Caki2 (cell line): ENCODE measurements at places on chromosomes 2 and 18. TPM values are rescaled to one million over a fixed set of nuclear protein-coding genes. Genes with fewer than 3 reads are reported as not detected.

Gene RAX
- total RNA-seq, result not detected in 2 replicates

Gene TRABD2A
- total RNA-seq, result 0.34 and 2.6 TPM in 2 replicates

Gene NPHP1
- 4.9 and 29.2 TPM in 2 replicates for total RNA-seq

Gene TCF23
- not detected in 2 replicates for total RNA-seq

Gene FBXO48
- 0.44 and 0.52 TPM in 2 replicates for total RNA-seq

Gene CRYGD
- total RNA-seq, result not detected in 2 replicates

Gene ITGA4
- total RNA-seq, result 5.9 and 7.7 TPM in 2 replicates

Gene ABCG5
- 0.14 TPM in 1 of 2 replicates, not detected in the other for total RNA-seq

Gene UGT1A1
- 6.9 and 10.4 TPM in 2 replicates for total RNA-seq

Gene KCNK3
- total RNA-seq, result 28.4 and 55.4 TPM in 2 replicates

Gene FOXD4L1
- not detected in 2 replicates for total RNA-seq

GRCh38 chr2:231957913-231958763 is 3.4 kb upstream of the DIS3L2 start:
- DNase-seq, result no peak

- DNase-seq, result no peak
Measured at GRCh38 chr18:51149670-51150069, 47.8 kb downstream of the MEX3C start.

DNA sequence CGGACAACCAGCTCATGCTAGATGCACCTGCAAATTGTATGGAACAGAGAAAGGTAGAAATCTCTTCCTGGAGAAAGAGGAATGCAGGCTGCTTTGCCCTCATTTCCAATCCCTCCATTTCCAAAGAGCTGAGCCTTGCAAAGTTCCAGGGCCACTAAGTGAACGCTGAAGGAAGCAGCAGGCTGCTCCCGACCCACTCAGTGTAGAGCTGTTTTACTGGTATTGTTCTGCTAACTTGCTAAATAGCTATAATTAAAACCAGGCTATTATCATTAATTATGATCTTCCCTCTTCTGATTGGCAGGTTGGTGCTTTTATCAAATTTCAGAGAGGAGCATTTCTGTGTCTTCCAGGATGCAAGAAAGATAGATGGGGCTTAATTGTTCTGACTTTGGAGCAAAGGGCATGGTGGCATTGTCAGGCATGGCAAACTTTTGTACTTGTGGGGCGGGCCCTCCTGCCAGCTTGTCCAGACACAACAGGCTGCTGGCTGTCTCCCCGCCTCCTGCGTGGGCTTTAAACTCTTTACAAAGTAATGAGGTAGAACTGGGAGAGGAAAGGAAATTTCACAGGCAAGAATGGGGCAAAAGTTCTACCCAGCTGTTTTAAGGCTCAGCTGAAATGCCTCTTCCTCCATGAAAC is 40.2 kb downstream of the ALK start:
- DNase-seq, result no peak

DNA sequence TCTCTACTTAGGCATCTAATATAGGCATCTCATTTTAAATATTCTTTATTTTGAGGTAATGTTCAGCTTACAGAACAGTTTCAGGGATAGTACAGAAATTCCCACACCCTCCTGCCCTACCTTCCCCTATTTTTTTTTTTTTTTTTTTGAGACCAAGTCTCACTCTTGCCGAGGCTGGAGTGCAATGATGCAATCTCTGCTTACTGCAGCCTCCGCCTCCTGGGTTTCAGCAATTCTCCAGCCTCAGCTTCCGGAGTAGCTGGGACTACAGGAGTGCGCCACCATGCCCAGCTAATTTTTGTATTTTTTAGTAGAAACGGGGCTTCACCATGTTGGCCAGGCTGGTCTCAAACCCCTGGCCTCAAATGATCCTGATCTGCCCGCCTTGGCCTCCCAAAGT is 97.6 kb downstream of the EPB41L5 start:
- DNase-seq, result no peak

DNA sequence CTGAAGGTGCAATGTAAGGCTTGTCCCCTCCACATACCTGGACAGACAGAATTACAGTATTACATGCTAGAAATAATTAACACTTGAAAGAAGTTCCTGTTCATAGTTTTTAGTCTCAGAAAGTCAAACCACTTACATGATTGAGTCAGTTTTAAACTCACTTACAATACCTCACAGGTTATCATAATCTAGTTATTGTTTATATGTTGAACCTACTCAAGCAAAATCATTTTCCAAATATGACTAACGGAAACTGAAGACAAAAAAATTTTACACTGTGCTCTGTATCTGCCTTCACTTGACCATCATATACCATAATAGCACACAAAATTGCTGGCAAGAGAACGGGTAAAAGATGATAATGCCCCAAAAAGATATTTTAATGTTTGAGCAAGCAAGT is 78.5 kb downstream of the ATL2 start:
- no peak for DNase-seq

- no peak for DNase-seq
Measured at GRCh38 chr2:240319221-240319854, 116.1 kb upstream of the GPC1 start.

- no peak for DNase-seq
Measured at GRCh38 chr2:99572373-99573164, 82.8 kb upstream of the REV1 start.

GRCh38 chr2:98465456-98466226 is 21.0 kb downstream of the INPP4A start:
- DNase-seq, result no peak

- DNase-seq, result no peak
Measured at GRCh38 chr2:226303707-226304106, 495.9 kb downstream of the IRS1 start.

DNA sequence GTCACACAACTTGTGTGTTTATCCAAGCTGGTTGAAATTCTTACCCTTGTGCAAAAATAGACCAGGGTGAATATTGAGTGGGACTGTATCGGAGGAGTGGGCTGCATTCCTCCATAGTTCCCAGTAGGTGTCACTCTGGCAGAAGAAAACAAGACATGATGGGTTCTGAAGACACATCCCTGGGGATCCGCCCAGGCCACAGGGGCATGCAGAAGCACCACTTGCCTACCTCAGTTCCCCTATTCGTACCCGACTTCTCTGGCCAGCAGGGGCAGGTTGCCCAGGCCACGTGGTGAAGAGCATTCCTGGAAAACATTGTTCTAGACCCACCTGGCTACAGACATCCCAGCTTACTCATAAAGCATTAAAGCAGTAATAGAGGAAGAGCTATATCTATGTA is 168.2 kb downstream of the FAM210A start:
- peak; percentile 16 for DNase-seq

GRCh38 chr2:109685453-109685852 is 71.3 kb downstream of the SOWAHC start:
- DNase-seq, result no peak

- no peak for DNase-seq
Measured at GRCh38 chr2:241545106-241545505, 13.4 kb upstream of the BOK start.

GRCh38 chr2:187985923-187986322 is 305.8 kb upstream of the GULP1 start:
- DNase-seq, result no peak

GRCh38 chr2:210263841-210264240 is 38.6 kb upstream of the ACADL start:
- no peak for DNase-seq

GRCh38 chr2:48165070-48165753 is 258.9 kb upstream of the FBXO11 start:
- no peak for DNase-seq

DNA sequence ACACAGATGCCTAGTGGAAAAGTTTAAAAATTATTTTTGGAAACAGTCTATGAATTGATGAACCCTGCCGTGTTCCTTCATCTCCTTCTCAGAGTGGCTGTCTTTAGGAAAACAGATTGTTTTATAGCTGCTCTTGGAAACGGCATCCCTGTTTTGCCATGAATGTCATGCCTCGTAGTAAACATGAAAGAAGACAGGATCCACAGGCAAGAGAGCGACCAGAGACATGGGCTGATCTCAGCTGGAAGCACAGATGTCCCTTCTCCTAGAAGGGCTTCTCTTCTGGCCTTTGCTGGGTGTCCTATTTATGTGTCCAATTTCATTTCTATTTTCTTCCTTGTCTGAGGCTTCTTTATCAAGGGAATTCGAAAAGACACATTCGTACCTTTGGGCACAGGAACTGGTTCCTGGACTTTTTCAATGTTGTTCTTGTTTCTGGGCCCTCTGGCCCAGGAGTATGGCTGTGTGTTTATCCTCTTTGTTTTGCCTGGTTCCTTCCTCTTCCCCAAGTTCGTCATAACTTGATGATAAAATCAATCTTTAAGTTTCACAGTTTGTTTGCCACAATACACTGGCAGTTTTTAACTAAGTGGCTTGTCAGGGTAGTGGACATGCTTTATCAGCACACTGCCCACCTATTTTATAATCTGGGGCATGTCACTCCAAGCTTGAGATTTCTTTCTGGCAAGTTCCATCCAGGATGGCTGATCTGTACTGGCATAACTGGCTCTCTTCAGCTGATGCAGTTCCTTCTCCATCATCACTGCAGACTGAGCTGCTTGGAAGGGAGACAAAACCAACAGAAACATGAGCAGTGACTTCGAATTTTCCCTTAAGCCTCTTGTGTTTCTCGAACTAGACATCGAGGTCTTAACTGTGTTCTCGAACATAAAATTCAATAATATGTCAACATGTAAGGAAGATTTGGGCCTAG is 63.2 kb upstream of the MGAT4A start:
- no peak for DNase-seq

DNA sequence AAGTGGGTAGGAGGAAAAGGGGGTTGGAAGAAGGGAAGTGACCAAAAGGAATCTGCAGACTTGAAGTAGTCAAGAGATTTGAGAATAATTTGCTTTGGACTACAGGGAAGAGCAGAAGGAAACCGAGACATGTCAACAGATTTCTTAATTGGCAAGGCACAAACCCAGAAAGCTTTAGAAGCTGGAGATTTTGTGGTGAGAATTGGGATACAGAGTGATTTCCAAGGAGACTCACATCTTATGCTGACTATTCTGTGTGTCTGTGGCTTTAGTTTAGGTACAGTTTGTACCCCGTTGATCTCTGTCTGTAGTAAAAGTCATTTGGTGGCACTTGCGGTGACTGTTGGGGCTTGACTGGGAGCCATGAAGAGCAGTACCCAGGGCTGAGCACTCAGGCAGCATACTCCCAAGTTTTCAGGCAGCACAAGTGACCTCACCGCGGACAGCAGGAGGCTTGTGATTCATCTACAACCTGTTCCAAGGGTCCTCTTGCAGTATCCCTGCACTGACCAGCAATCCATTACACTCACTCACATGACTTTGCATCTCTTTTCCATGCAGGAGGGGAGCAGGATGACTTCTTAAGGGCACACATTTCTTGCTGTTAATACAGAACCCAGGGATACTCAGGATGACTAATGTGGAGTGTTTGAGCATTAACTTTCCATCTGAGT is 97.1 kb upstream of the TNP1 start:
- peak; percentile 78 for DNase-seq

GRCh38 chr2:54287532-54287931 is 31.5 kb upstream of the TSPYL6 start:
- DNase-seq, result no peak

GRCh38 chr2:194661431-194661830 is 995.6 kb upstream of the SLC39A10 start:
- DNase-seq, result no peak

- DNase-seq, result no peak
Measured at GRCh38 chr2:156526950-156527636, 90.9 kb downstream of the GPD2 start.
